ENCODE measurements at places on chromosomes 11 and 22.
A peak's percentile ranks its signal among the peaks of the same experiment; 100 is the strongest.

- DNase-seq, result no peak
Measured at GRCh38 chr11:12211331-12212065, 101.1 kb downstream of the MICAL2 start.

GRCh38 chr11:126914941-126915340, 85.6 kb downstream of the KIRREL3 start:
- DNase-seq, result no peak

GRCh38 chr11:109914809-109915653, 178.2 kb upstream of the ZC3H12C start:
- DNase-seq, result peak; percentile 9

GRCh38 chr22:47059076-47059475, 296.6 kb downstream of the TBC1D22A start:
- no peak for DNase-seq

DNA sequence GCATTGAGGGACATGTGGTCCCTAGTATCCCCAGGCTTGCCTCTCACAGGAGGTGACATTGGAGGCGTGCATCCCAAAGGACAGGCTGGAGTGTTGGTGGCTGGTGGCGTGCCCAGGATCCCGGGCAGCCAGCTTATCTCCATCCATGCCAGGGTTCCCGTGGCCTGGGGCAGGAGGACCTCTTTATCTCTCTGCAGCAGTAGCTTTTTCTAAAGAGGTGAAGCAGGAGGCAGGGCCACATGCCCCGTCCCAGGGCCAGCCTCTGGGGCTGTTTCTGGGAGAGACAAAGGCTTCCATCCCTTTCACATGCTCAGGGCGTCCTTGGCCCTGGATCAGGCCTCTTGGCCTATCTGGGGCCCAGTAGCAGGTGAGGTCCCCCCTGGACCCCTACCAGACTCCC, 19.7 kb downstream of the PARVG start:
- no peak for DNase-seq

DNA sequence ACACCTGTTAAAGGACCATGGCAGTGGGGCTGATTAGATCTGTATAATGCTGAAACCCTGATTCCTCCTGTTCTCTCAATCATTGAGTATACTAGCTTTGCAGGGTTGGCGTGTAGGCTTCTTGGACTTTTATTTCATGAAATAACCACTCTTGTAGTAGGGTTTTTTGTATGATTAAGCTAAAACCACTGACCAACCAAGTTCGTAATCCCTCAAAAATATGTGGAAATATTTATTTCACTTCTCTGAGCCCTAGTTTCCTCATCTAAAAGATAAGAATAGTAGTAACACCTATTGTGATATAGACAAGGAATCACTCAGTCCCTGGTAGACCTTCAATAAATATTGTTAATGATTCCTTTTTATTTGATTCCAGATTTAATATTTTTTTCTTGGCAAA, 4.2 kb downstream of the API5 start:
- no peak for DNase-seq

DNA sequence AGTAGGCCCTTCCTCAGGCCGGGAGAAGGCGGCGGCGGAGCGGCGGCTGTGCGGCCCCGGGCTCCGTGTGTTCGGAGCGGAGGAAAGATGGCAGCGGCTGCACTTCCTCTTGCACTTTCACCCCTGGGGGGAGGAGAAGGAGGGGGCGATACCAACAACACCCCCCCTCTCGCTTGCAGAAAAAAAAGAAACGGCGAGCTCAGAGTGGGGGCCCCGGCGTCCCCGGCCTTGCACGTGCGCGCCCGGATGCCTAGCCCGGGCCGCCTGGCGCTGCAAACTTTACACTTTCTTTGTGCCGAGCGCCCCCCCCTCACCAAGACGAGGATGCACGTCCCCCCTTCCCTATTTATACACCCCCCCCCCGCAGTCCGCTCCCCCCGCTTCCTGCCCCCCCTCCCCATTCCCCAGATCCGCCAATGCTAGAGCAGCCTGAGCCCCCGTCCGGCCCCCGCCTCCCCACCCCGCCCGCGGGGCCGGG, at the start of gene PATZ1:
Gene PATZ1, minus strand, starts transcription at position 92 of the 478 bp plus-strand sequence. CDS start 744 bp downstream, outside the sequence.
- peak; percentile 39 for DNase-seq

- DNase-seq, result no peak
Measured at GRCh38 chr11:69923196-69923595, 104.0 kb upstream of the FGF3 start.

GRCh38 chr22:42770941-42771647, 50.4 kb upstream of the A4GALT start:
- DNase-seq, result no peak

- no peak for DNase-seq
Measured at GRCh38 chr22:47631571-47632102, 869.2 kb downstream of the TBC1D22A start.

GRCh38 chr11:75899806-75900205, 84.8 kb downstream of the UVRAG start:
- DNase-seq, result no peak

- DNase-seq, result no peak
Measured at GRCh38 chr22:42860968-42861367, 3.9 kb upstream of the ARFGAP3 start.

DNA sequence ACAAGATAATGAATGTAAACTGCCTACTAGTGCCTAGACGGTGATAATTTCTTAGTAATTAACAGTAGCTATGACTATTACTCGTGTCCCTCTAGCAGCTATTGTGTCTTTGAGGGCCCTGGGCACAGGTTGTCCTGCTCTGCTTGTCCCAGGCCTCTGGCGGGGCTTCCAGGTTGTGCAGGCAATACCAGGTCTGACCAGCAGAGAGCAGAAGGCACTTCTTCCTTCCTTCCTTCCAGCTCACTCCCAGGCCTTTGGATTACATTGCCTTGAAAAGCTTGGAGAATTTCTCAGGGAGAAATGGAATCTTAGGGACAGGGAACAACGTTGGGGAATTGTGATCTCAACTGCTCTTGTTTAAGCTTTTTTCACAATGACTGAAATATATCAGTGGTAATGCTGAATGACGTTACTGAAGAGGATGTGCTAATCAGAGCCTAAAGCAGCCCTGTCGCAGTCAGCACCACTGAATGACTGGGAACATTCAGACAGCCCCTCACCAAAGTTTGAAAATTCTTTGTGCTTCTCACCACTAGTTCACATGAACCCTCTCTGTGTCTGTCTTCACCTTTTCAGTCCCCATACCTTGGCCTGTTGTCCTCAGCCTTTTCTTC, 8.4 kb upstream of the CCKBR start:
- DNase-seq, result peak; percentile 47

DNA sequence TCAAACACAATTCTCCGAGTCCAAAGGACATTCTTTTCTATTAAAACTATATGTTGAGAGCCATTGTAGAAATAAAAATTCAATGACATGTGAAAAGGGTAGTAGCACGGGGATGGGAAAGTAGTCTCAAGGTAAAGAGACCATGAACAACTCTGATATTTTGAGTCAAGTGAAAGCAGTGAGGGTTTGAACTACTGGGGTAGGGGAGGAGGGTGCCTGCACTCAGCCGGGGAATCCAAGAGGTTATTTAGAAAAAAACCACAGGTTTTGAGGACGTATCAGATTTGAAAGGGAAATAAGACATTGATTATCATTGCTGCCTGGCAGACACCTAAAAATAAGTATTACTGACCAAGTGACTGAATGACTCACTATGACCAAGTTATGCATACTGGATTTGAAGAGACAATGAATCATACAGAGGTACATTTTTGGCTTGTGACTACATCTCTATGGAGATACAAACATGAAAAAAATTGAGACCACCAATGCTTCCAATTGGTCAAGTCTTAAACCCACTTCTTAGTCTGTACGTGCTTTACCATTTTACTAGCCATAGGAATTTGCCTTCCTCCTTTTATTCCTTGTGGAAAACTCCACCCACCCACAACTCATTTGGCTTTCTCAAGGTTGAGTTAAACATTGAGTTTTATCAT, 2.2 kb upstream of the OR52H1 start:
- DNase-seq, result peak; percentile 36

DNA sequence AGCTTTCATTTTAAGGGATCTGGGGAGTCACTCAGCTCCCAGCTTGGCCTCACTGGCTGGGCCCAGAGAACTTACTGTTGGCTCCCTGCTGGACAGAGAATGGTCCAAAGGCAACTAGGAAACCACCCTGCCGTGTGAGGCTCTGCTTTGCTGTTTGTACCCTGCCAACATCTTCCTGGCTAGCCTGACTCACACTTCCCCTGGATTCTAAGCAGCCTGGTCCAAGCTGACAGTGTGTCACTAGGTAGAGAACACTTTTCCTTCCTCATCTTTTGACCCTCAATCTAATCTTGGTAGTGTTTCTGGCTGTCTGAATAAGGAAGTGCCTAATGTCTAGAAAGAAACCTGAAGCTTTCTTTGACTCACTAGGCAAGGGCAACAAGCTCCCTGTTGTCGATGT, 76.7 kb downstream of the FAR1 start:
- DNase-seq, result no peak

DNA sequence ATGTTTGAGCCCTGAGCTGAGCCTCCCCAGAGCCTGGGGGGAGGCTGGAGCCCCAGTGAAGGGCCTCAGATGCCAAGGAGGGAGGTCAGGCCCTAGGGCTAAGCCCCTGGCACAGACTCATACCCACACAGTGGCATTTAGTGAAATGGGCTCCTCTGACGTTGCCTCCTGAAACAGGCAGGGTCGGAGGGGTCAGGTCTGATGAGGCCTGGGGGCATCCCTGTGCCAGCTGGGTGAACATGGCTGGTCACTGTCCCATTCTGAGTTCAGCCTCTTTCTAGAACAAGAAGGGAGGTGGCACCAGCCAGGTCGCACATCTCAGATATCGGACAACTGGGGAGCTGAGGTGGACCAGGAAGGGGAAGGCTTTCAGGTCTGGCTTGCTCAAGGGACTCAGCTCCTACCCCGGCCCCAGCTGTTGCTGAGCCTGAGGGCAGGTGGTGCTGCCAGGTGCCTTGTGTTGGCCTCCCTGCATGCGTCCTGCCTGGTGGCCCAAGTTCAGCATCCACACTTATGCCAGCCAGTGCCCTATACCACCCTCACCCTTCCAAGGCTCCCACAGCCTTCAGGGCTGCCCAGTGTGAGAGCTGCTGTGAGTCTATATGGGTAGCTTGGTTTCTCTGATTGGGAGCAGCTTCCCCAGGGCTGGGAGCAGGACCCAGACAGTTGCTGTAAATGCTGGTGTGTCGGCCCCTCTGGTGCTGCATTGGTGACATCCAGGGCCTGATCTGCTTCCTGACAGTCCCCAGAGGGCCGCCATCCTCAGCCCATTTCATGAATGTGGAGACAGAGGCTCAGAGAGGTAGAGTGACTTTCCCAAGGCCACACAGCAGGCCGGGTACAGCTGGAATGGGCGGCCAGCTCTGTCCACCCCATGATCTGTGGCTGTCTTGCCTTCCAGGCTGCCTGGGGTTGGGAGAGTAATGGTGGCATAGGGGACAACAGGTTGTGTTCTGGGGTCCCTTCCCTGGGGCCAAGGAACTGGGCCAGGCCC, 32.8 kb upstream of the PPARA start:
- no peak for DNase-seq

GRCh38 chr11:34404280-34404679, 34.5 kb upstream of the CAT start:
- no peak for DNase-seq

GRCh38 chr11:3177931-3178330, 12.8 kb upstream of the OSBPL5 start:
- DNase-seq, result peak; percentile 56

GRCh38 chr11:134763030-134763388, 351.0 kb upstream of the B3GAT1 start:
- DNase-seq, result no peak

DNA sequence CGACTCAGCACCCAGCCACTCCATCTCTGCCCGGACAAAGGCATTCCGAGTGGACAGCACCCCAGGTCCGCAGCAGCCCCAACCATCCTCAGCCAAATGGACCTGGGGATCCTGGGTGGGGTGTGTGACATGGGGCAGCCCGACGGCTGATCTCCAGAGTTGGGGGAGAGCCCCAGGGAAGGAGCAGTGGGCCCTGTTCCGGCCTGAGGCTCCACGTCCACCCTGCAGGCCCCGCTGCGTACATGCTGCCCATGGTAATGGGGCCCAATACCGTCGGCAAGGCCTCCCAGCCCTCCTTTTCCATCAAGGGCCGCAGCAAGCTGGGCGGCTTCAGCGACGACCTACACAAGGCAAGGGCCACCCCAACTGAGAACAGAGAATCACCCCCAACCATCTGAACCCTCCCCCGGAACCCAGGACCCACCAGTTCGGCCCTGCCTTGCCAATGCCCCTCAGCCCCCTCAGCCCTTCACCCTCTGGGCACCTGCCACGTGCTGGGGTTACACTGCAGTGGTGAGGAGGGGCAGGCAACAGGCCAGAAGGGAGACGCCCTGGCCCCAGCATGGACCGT, 5.4 kb downstream of the SCGB1C1 start:
- DNase-seq, result no peak

- DNase-seq, result no peak
Measured at GRCh38 chr11:29272019-29272654, 744.7 kb downstream of the KCNA4 start.

DNA sequence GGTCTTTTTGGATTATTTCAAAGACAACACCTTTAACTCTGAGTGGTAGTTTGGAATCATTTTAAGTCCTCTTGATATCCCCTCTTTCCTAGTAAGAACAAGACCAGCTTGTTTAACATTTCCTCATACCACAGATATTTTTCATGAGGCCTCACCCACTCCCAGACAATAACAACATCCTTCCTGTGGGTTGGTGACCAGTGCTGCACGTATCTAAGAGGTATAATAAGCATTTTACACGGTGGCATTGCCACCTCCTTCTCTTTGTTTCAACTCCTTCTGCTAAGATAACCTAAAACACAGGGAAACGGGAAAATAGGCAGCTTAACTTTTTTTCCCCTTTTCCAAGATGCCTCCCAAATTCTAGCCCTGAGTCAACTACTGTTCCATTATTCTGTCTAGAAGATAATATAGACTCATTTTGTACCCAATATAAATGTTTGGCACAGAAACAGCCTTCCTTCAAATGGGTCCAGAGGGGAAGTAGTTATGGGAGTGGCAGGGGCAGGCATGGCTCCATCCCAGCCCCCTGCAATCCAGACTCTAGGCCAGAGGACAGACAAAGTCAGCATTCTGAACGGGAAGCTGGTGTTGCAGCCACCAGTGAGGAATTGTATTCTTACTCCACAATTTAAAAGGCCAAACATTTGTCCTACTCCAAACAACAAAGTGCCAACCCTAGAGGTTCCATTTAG, 28.5 kb downstream of the MAML2 start:
- no peak for DNase-seq

GRCh38 chr11:32210556-32210955, 119.7 kb downstream of the RCN1 start:
- peak; percentile 74 for DNase-seq

DNA sequence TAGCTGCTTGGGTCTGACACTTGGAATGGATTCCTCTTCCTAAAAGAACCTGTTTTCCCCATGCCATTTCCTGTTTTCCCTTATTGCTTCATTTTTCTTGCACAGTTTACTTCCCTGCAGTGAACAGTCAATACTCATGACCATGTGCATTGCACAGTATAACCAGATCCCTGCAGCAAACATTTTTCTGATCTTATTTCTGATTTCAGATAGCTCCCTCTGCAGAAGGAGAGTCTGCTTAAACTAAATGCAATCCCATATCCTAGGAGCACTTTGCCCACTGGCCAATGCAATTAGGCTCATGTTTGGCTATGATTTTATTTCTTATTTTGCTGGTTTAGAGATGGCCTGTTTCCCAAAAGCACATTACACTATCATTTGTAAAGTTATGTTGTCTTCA, 96.7 kb upstream of the CD44 start:
- DNase-seq, result no peak
